ENCODE measurements at places on chromosomes 7 and 10. TPM values are rescaled to one million over a fixed set of nuclear protein-coding genes. Genes with fewer than 3 reads are reported as not detected.

OR9A2 gene
- 0.53 TPM for total RNA-seq

C1QL3 gene
- total RNA-seq = 0.12 TPM

PLAC9 gene
- total RNA-seq = 20.4 TPM

GBX1 gene
- 0.64 TPM for total RNA-seq

EN2 gene
- total RNA-seq = not detected
